ENCODE measurements at places on chromosomes 2 and 18.

DNA sequence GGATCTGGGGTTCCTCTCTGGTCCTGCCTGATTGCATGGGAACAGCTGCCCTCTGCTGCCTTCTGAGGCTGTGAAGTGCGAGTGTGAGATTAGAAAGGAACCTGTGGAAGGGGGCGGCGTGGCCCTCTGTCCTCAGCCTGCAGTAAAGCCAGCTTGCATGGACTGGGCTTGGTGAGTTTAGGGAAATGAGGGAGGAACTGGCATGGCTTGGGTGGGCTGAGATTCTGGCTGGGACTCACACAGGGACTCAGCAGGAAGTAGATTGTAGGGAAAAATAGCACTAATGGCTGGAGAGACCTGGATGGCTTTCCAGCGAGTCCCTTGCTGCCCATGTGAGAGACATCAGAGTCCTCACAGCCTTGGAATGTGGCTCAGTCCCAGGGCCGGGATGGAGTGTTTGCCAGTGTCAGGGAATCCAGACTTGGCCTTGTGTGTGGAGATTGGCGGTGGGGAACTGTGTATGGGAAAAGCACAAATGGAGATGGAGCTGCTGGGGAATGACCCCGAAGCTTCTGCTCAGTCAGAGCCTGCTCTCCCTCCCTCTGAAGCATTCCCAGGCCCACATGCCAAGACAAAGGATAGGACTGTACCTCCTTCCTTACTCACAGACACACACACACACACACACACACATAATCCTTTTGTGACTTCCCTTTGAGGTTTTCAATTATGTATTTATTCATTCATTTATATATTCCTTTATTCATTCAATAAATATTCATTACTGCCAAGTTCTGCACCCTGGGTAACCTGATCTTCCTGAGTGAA, 115.4 kb downstream of the ACAA2 start:
- DNase-seq = no peak

- peak; percentile 44 for DNase-seq
Measured at GRCh38 chr18:7520200-7520785, 46.8 kb upstream of the PTPRM start.

DNA sequence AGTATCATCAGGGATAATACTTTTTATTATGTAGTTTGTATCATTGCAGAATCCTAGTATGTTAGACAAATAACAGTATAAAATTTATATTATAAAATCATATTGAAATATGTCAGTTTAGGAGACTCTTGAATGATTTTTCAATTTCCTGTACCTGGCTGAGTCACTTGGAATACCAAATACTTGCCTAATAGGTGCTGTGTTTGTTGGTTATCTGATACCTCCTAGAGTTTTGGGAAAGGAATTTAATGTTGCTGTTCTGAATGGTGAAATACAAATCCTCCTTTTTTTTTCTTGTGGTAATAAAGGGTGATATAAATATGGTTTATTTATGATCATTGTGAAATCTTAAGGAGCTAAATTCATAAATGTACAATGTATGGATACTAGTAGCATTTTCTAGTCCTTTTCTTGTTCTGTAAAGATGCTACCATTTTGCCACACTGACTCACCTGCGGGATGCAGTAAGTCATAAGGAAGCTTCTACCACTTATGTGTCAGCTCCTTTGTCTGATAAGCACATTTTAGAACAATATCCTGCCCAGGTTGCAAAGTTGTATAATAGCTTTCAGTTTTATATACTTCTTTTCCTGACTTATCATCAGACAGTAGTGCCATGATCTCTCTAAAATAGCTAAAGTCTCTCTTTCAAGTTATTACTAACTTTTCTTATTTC, 465.5 kb downstream of the XIRP2 start:
- DNase-seq = no peak

GRCh38 chr18:6956999-6957398, 160.6 kb downstream of the LAMA1 start:
- DNase-seq = no peak

- DNase-seq = no peak
Measured at GRCh38 chr2:98072442-98072841, 14.5 kb upstream of the VWA3B start.

- no peak for DNase-seq
Measured at GRCh38 chr18:79890674-79891073, 60.8 kb downstream of the SLC66A2 start.

- no peak for DNase-seq
Measured at GRCh38 chr18:36758623-36759022, 70.2 kb downstream of the TPGS2 start.

DNA sequence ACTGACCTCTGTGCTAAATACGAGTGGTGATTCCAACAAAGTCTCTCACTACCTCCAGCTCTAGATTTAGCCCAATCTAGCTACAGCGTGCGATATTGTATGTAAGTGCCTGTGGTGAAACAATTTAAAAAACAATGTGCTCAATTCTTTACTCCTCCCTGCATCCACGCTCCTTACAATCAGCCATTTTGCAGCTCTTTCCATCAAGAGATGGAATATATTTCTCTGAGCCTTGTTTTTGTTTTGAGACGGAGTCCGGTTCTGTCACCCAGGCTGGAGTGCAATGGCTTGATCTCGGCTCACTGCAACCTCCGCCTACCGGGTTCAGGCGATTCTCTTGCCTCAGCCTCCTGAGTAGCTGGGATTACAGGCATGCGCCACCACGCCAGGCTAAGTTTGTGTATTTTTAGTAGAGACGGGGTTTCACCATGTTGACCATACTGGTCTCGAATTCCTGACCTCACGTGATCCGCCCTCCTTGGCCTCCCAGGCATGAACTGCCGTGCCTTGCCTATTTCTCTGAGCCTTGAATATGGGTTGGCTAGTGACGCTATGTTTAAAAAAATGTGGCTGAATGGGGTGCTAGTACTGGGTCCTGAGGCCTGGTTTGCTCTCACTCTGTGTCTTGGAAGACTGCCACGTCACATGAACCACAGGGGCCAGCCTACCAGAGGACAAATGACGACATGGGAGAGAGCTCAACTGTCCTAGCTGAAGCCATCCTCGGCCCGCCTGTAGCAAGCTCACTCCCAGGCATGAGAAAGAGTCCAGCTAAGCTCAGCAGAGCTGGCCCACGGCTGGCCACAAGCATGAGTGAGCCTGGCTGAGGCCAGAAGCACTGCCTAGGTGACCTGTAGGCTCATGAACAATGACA, 14.8 kb downstream of the WDFY1 start:
- no peak for DNase-seq

DNA sequence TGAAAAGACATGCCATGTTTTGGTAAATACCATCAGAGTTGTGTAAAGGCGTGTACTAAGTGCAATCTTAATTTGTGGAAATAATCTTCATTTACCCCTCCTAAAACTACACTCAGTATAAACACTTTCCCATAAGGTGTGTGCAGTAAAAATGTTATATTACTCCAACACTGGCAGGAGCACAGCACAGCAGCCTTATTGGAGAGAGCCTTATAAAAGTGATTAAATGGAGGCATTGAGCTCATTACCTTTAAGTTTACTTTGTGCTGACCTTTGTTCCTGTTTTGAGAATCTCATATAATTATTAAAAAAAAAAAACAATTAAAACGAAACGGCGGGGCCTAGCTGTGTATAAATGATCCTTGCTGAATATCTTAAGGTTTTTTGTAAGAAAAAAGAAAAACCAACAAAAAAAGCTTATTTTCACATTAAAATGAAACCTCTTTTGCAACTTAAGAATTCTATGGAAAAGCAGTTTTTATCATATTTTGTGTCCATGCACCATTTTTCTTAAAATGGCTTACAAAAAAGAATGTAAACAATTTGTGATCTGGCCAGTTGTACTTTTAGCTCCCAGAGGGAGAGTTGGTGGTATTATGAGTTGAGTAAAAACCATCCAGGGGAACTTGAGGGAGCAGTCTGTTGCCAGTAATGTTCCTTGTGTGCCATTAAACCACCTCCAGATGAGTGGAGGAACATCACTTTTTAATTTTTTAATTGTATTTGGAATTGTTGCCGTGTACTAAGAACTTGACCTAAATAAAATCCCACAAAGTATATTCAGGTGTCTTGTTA, 103.4 kb downstream of the ABI2 start:
- DNase-seq = no peak

DNA sequence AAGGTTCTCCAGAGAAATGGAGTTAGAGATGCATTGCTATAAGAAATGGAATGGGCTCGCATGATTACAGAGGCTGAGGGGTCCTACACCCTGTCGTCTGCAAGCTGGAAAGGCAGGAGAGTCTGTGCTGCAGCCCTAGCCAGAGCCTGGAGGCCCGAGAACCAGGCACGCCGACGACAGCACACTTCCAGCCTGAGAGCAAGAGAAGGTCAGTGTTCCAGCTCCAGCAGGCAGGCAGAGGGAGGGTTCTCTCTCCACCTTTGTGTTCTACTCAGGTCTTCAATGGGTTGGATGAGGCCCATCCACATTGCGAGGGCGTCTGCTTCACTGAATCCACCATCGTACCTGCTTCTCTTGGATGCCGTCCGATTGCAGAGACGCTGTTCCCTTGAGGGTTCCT, 177.6 kb upstream of the HDAC4 start:
- no peak for DNase-seq

GRCh38 chr2:17317439-17317976, 200.7 kb downstream of the RAD51AP2 start:
- no peak for DNase-seq

DNA sequence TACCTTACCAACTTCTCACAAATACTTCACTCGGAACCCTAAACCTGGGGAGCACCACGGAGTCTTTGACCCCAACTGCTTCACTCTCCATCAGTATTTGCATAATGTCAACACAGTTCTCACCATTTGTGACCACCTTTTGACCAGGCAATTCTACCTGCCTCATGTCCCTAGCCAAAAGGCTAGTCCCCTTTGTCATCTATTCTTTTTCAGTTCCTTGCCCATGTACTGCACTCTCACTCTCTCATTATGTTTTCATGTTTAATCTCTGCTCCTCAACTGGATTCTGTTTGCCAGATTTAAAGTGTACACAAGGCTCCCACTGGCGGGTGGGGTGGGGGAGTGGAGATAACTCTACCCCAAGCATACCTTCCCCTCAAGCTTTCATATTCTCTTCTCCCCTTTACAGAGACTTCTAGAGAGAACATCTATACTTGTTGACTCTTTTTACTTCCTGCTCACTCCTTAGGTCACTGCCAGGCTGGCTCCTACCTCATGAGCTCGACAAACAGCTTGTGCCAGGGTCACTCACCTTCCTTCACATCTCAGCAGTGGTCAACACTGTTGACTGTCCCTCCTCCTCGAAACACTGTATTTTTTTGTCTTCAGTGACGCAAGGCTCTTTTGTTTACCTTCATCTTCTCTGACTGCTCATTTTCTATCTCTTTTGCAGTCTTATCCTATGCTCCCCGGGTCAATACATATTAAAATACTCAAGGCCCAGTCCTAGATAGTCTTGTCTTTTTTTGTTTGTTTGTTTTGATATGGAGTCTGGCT, 88.7 kb upstream of the MAP4K3 start:
- DNase-seq = no peak

DNA sequence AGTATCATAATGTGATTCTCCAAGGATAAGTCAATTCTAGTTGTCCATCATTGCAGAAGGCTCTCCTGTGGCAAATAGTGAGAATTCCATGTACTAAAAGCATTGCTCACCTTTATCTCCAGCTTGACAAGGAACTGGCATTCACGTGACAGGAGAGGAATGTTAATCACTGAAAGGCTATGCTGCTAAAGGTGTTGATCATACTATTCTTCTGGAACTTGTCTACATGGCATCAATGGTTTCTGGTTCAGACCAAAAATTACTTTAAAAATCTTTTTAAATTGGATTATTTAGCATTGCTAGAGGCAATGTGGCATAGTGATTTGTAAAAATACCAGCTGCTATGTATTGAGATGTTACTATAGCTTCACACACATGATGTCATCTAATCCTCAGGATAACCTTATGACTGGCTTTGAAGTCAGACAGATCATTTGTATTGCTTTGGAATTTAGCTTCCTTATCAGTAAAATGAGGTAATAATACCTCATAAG, 414.4 kb downstream of the MTX2 start:
- DNase-seq = no peak

GRCh38 chr2:153455861-153456260, 22.7 kb downstream of the RPRM start:
- DNase-seq = no peak

DNA sequence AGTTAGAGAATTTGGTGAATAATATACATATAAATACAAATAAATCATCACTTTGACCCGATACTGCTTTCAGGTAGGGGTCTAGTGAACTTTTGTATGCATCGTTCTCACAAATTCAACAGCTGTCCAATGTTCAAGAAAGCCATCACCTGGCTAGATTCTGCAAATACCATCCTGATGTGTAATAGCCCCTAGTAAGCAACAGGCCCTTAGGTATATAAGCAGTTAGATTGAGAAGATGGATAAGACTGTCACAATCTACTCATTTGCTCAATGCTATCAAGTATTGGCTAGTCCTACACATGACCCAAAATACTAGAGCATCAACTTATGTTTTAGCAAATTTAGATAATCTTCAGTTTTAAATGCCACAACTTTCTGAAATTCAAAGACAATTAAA, 20.7 kb upstream of the DSG1 start:
- no peak for DNase-seq

DNA sequence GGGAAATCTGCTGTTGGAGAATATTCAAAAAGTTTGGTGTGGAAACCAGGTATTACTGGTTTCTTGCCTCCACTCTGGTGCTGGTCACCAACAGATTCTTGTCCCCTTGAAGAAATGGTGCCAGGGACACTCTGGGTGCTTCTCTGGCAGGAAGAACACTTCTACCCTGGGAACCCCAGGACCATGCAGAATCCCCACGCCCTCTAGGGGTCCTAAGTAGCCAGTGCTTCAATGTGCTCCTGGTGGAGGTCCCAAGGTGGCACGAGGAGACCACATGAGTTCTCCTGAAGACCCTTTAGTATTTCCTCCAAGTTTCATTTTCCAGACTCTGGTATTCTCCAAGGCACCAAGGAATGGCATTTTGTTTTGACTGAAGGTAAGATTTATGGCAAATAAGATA, 380.6 kb downstream of the TSN start:
- DNase-seq = no peak

DNA sequence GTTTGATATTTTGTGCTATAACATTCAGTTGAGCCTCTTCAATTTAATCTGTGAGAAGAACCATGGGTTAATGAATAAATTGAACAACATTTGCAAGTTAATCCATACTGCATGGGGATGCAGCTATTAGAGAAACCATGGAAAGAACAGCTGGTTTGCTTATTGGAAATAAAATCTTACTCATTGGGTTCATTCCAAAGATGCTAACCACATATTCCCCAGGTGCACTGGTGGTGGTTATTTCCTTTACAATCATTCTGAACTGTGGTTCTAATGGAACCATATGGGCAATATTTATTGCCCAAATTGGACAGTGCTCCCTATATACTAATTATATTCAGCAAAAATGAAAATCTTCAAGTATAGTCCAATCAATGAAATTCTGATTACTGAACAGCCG, 1200.4 kb upstream of the CDH2 start:
- DNase-seq = no peak

- DNase-seq = no peak
Measured at GRCh38 chr18:44062345-44062744, 618.3 kb upstream of the SETBP1 start.

DNA sequence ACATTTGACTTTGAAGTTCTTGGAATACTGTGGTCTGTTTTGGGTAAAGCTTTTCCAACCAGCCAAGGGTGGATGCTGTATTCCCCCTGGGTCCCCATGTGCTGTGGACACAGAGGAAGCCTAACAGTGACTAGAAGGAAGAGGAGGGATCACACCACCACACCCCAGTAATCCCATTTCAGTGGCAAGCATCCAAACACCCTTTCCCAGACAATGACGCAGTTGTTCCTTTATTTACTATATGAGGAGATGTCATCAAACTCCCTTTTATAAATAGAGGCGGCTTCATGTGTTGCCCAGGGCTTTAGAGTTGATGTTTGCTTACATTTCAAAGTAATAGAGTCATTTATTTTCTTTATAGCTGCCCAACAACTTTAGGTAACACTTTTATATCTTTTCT, 959.4 kb upstream of the GYPC start:
- no peak for DNase-seq
